Ascending aorta (tissue), 2 donors: ENCODE measurements at places on chromosomes 7 and 10.

DNA sequence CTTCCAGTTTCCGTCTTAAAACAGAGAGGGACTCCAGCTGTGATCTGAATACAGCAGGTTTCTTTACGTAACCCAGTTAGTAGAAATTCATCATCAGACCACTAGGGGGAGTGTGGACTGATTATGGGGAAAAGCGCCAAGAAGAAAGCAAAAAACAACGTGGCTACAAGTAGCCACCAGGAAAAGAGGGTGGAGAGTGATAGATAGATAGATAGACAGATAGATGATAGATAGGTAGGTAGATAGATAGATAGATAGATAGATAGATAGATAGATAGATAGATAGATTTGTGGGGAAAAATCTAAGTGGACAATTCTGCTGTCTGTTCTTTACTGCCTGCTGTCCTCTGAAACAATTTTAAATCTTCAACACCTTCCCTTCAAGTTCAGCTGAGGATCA is 12.7 kb upstream of the AKR1B10 start:
- DNase-seq = no peak

- DNase-seq = no peak
These were observed 113.7 kb upstream of the ADARB2 start for GRCh38 chr10:1850971-1851527.

- DNase-seq = no peak
These were observed 15.7 kb downstream of the SLC13A4 start for GRCh38 chr7:135712182-135712782.

DNA sequence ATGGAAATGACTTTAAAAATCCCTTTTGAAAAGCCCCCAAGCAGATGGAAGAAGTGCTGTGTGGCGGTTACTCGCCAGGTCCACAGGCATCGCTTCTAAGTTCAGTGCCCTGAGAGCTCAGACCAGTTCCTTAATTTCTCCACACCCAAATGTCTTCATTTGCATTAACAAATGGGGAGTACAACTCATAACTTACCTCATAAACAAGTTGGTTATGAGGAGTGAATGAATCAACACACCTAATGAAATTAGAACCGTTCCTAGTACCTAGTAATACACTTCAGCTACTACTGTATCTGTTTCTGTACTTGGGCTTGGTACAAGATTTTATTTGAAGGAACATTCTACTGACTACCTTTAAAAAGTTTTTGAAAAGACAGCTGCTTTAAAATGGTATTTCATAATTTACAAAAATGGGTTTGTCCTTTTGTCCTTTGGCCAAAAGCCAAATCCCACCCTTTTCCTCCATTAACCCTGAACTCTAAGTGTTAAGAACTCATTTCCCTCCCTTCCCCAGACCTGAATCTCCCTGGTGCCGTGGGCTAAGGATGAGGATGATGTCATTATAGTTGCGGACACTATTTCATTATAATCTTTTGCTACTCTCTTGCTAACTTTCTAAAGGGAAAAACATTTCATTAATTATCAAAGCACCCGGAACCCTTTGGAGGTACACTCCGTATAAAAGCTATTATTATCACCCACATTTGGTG is 221.5 kb upstream of the CELF2 start:
- DNase-seq = no peak

DNA sequence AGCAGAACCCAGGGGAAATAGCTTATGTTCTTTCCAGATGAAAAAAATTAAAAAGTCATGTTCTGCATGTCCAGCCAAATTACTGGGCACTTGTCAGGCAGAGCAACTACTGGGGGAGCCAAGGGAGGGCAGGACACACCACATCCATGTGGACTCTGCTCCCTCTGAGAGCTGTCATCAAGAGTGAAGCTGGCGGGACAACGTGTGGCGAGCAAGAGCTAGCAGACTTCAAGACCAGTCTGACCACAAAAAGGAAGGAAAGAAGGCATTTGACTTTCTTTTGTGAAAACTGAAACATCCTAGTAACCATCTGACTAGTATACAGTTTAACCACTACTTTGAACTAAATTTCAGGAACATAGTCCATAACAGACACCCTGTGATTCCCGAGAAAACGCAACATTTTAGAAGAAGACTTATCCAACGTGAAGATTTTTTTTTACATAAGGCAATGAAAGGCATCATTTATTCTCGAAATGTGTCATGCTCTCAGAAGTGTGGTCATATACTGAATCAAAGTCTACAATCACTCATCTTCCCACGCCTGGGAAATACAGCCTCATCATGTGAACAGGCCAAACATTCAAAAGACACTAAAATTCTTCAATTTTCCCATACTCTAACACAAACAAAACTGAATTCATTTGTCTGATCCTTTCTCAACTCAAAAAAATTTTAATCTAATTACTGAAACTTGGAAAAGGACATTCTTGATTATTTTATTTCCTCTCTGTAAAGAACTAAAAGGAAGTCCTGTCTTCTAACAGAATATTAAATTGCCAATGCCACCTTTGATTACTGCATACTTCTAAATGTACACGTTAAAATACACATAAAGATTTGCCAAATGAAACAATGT is 15.5 kb downstream of the CYTH3 start:
- peak; percentile 81 for DNase-seq

DNA sequence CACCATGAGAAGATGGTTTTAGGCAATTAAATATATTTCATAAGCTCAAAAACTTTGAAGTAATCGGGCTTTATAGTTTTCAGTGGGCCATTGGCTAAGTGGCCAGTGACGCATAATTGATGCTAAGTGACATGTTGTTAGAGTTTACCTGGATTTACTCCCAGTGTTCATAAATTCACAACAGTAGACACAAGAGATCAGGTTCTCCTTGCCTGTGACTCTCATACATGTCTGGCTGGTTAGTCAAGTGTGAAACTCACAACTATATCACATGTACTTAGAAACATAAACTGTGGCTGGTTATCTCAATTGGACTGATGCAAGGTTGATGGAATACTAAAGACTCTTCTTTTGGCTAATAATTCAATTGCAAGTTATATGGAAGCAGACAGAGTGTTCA is 26.2 kb downstream of the ASB15 start:
- no peak for DNase-seq

GRCh38 chr10:93872375-93873158 is 21.2 kb upstream of the SLC35G1 start:
- no peak for DNase-seq

GRCh38 chr7:18354108-18355085 is 141.2 kb upstream of the HDAC9 start:
- no peak for DNase-seq

DNA sequence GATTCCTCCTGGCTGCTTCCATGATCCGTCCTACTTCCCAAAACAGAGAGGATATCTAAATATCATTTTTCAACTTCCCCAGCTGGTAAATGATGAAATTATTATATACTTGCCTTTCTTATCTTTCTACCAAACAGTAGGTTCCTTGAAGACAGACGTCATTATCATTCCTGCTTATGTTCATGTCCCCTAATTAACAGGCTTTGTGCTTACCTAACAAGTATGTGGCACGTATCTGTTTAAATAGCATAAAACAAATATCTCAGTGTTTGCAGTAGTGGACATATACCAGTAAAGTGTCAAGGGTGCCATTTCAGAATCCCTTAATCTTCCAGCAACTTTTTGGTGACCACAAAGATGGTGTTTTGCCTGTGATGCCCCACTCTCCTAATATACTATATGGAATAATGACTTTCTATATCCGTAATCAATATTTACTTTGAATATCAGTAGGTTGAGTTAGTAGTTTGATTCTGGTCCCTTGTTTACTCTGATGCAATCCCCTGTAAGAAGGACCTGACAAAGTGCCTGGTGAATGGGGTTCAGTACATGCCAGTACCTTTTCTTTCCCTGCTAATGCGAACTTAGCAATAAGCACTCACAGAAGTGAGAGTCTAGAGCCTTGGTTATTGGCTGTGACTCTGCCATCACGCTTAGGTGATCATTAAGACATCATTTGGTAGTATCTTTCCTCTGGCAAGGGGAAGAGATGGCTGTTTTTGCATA is 124.4 kb downstream of the ITIH5 start:
- no peak for DNase-seq

DNA sequence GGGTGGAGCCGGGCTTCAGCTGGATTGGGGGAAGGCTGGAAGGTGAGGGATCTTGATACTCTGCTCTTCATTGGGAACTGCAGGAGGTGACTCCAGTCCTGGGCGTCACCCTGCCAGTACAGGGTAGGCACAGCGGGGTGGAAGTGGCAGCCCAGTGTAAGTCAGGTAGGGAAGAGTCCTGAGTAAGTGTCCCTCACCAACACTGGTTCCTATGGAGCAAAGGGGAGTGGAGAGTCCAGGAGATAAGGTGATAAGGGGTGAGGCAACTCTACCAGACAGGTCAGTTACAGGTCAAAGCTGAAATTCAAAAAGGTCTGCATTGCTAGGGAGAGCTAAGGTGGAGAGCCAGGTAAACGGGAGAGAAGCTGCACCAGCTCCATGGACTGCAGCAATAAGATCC is 145.6 kb upstream of the NFE2L3 start:
- DNase-seq = no peak

- no peak for DNase-seq
These were observed 622.4 kb downstream of the NRG3 start for GRCh38 chr10:82497439-82497838.

DNA sequence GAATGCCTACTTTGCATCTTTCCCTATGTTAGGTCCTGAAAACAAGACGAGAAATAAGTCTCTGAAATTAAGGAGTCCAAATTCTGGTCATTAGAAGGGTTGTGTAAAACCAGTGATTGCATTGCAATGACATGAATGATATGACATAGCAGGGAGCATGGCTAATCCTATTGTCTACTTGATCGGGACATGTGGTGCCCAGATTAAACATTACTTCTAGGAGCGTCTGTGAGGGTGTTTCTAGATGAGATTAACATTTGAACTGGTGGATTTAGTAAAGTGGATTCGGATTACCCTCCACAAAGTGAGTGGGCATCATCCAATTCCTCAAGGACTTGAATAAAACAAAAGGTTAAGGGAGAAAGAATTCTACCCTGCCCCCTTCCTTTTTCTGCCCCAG is 434.9 kb upstream of the KLF6 start:
- DNase-seq = no peak

DNA sequence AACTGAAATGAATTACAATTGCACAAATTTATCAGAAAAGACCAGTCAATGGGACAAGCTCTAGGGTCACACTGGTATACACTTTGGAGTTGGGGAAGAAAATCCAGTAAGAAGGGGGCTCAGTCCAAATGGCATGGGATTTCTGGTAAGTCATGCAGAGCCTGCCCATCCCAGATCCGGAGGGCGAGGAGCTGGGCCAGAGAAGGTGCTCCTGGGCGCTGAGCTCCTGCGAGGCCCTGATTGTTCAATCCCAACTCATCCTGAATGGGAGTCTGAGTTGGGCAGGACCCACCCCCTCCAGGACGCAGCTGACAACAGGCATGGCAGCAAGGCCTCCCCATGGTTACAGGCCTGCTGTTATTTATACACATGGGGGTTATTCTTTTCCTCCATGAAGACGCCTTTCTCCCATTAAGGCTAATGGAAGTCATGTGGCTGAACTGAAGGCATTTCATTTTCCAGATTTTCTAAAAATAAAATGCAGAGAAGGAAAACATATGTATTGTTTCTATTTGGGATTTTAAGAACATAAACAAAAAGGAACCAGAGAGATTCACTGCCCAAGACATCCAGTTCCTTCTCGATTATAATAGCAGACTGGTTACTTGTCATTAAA is 91.1 kb upstream of the ADAM12 start:
- no peak for DNase-seq

DNA sequence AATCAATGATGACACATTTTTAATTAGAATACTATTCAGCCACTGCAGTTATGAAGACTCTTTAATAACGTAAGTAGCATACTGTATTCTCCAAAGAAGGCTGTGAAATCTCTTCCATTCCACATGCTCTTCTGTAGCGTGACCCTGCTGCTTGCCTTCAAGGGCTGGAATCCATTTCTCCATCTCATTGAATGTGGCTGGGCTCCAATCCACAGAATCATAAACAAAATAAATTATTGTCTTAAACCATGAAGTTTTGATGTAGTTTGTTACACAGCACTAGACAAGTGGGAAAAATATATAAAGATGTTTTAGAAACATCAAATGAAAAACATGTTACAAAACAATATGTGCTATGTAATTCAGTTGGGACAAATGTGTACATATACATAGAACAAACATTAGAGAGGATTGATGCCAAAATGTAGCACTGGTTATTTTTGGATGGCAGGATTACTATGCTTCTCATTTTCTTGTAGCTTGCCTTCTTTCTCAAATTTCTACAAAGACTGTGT is 410.8 kb upstream of the PODXL start:
- DNase-seq = no peak

DNA sequence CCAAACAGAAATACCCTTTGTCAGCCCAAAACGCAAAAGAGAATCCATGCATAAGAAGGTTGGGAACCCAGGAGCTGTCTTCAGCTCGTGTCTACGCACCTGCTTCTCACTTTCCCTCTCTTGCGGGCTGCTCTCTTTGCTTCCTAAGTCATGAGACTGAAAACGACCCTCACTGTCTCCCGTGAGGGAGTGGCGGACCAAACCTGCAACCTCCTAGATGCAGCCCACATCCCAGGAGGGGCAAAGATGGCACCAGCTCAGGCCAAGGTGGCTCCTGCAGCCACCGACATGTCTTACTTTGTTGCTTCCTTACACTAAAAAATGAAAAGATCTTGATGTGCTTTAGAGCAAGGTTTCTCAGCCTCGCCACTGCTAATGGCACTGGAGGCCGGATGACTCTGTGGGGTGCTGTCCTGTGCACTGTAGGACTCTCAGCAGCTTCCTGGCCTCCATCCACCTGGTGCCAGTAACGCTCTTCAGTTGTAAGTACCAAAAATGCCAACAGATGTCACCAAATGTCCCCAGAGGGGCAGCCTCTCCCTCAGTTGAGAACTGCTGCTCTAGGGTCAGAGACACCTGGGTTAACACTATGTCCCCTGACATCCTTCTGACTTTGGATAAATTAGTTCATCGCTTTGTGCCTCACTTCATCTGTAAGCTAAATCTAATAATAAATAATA is 179.8 kb upstream of the PFKP start:
- no peak for DNase-seq

GRCh38 chr10:101121654-101122031 is 9.5 kb upstream of the TLX1 start:
- DNase-seq = no peak

DNA sequence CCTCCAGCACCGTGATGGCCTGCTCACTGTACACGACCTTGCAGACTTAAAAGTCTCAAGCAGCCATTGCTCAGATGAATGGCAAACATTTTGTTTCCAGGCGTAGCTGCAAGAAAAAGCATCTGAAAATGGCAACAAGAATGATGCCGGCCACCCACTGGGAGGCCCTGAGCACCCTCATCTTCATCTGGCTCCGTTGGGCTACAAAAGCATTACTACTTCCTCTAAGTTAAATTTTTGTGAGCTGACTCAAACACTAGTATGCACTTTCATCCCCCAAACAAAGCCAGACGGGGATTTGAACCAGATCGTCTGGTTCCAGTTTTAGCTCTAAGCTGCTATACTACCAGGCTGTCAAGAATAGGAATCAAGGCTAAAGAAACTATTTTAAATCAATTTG is 116.6 kb upstream of the CDK1 start:
- DNase-seq = no peak

- no peak for DNase-seq
These were observed 2.0 kb downstream of the ANLN start for GRCh38 chr7:36391436-36392198.

GRCh38 chr10:10007957-10008356 is 1009.7 kb upstream of the CELF2 start:
- no peak for DNase-seq

GRCh38 chr7:45888185-45888992 is at the start of gene IGFBP1:
Gene IGFBP1, plus strand, starts transcription at chr7:45888488. Its CDS starts 165 bp downstream, at chr7:45888653.
- DNase-seq = no peak
